ENCODE measurements at places on chromosomes 11 and 22. TPM values are rescaled to one million over a fixed set of nuclear protein-coding genes. Genes with fewer than 3 reads are reported as not detected.

The NFAM1 gene
- total RNA-seq, result not detected

The PPFIBP2 gene
- 20.3 TPM for total RNA-seq

The PTS gene
- 92.2 TPM for total RNA-seq

The DEPDC7 gene
- 5.1 TPM for total RNA-seq

The POU2AF1 gene
- not detected for total RNA-seq

The DGCR6 gene
- total RNA-seq, result 0.19 TPM

The SYT13 gene
- under 0.01 TPM for total RNA-seq

The MPEG1 gene
- total RNA-seq, result not detected

The TSGA10IP gene
- not detected for total RNA-seq

The MIOX gene
- not detected for total RNA-seq

The MED17 gene
- total RNA-seq, result 24.5 TPM

The CYB5R2 gene
- total RNA-seq, result 3.4 TPM

The MUC5AC gene
- total RNA-seq, result not detected

The OR52H1 gene
- total RNA-seq, result 0.56 TPM

The MOB2 gene
- 18.9 TPM for total RNA-seq

The ZNF280B gene
- total RNA-seq, result 0.58 TPM

The MIAT gene
- 1.1 TPM for total RNA-seq

The EFEMP2 gene
- total RNA-seq, result 71.0 TPM

The FZD4 gene
- total RNA-seq, result 52.0 TPM

The SMTNL1 gene
- total RNA-seq, result not detected

The OR10G6 gene
- total RNA-seq, result not detected

The RBFOX2 gene
- 168 TPM for total RNA-seq

The PKNOX2 gene
- 0.38 TPM for total RNA-seq

The HTR3A gene
- total RNA-seq, result not detected

The KRTAP5-1 gene
- not detected for total RNA-seq

The DTX4 gene
- 0.85 TPM for total RNA-seq

The FOLH1 gene
- 0.28 TPM for total RNA-seq

The PRRG4 gene
- total RNA-seq, result under 0.01 TPM

The SCGB1D2 gene
- total RNA-seq, result not detected

The RASSF10 gene
- total RNA-seq, result 0.19 TPM

The C22orf42 gene
- total RNA-seq, result not detected

The RAD9A gene
- total RNA-seq, result 6.2 TPM

The C11orf42 gene
- total RNA-seq, result not detected

The CREB3L1 gene
- total RNA-seq, result 11.0 TPM

The CHADL gene
- total RNA-seq, result 0.96 TPM

The SCN4B gene
- not detected for total RNA-seq

The RRM1 gene
- 68.8 TPM for total RNA-seq

The FREY1 gene
- total RNA-seq, result 0.96 TPM

The OR4A16 gene
- not detected for total RNA-seq

The H19 gene
- 9.2 TPM for total RNA-seq

The CSRP3 gene
- not detected for total RNA-seq

The UBQLN3 gene
- not detected for total RNA-seq

The PANX3 gene
- not detected for total RNA-seq

The SRSF8 gene
- 15.2 TPM for total RNA-seq

The HOATZ gene
- total RNA-seq, result not detected

The KCNK4 gene
- not detected for total RNA-seq

The ZDHHC13 gene
- total RNA-seq, result 26.3 TPM

The PATE2 gene
- 0.38 TPM for total RNA-seq

The GGTLC2 gene
- total RNA-seq, result not detected

The SCGB1C1 gene
- total RNA-seq, result not detected

The SART1 gene
- 63.6 TPM for total RNA-seq

The RAG2 gene
- not detected for total RNA-seq
